ENCODE measurements at places on chromosomes 6 and 20.
A peak's percentile ranks its signal among the peaks of the same experiment; 100 is the strongest.

DNA sequence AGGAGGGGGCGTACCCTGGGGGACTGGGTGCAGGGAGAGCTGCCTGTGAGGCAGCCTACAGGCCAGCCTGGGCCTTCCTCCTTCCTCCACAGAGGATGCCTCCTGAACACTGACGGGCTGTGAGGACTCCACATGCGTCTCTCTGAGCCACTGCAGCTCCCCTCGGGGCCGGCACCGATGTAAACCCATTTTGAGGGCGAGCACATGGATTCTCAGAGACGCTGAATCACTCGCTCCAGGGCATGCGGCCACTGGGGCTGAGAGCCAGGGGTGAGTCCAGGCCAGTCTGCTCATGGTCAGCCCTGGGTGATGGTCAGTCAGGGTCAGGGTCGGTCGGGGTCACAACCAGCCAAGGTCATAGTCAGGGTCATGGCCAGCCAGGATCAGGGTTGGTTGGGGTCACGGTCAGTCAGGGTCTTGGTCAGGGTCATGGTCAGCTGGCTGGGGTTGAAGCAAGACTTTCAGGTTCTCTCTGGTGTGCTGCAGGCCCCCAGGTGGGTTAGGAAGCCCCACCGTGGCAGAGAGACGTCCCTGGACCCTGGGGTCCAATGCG lies 14.7 kb upstream of the RBBP8NL start:
- DNase-seq, result no peak

DNA sequence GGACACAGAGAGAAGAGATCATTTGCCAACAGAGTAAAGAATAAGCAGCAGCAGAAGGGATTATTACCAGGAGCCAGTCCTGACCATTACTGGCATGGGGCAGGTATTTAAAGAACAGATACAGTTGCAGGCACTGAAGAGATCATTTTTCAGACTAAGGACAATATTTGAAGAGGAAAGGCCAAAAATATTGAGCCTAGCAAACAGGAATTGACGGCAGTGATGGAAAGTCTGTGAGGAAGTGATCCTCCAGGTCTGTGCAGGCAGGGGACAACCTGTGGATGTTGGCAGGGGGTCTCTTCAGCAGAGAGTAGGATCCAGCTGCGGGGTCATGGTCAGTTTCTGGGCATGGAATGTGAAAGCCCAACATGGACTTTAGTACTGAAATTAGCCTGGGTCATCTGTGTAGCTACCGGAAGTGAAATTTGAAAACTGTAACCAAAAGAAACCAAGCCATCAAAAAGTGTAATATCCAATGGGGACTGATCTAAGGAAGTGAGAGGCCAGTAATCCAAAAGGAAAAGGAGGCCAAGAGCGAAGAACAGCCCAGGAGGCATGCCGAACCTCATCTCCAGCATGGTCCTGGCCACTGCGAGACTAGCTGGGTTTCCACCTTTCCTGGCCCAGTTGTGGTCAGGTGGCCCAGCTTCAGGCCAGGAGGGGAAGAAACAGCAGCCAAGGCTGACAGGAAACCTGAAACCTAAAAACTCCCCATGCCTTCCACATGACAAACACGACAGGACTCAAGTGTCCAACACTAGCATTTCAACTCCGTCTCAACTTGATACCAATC lies 115.1 kb upstream of the TNFAIP3 start:
- no peak for DNase-seq

GRCh38 chr6:170192905-170193304 lies 98.0 kb downstream of the DLL1 start:
- no peak for DNase-seq

DNA sequence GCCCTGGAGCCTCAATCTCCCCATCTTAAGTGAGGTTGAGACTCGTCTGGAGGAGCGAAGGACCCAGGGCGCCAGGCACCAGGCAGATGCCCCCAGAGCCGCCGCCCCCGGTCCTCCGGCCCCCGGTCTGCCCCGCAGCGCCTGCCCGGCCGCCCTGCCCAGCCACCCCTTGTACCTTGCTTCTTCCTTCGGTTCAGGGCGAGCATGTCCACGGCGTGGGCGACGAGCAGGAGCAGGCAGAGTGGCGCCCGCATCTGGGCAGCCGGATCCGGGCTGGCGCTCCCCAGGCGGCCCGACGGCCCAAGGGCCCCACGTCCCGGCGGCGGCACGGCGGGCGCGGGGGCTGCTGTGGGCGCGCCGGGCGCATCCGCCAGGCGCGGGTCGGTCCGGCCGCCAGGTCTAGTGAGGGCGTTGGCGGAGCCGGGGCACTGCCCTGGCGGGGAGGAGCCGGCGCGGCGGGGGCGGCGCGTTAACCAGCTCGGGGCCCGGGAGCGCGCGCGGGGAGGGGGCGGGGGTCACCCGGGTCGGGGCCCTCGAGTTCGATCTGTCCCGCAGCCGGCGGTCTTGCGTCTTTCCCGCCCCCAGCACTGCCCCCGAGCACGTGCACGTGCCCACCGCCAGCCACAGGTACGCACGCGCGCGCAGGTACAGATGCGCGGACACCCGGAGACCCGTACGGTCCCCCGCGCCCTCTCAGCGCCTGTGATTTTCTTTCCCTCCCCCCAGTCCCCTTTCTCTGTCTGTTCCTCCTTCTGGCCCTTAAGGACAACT lies at the start of gene RSPO4:
RSPO4 (minus strand) TSS at position 401 of the 771 bp plus-strand sequence; CDS start at position 254, 147 bp downstream.
- DNase-seq, result no peak

DNA sequence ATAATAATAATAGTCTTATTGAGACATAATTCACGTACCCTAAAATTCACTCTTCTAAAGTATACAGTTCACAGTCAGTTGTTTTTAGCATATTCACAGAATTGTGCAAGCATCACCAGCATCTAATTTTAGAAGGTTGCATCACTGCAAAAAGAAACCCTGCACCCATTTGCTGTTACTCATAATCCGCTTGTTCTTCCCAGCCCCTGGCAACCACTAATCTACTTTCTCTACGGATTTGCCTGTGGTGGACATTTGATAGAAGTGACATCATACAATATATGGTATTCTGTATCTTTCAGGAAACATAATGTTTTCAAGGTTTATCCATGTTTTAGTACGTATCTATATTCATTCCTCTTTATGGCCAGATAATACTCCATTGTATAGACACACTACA lies 41.5 kb upstream of the FAM184A start:
- no peak for DNase-seq

- DNase-seq, result no peak
These were observed 93.6 kb downstream of the INSM1 start for GRCh38 chr20:20461551-20461950.

- DNase-seq, result no peak
These were observed 559 bp downstream of the APMAP start for GRCh38 chr20:24991897-24992486.

DNA sequence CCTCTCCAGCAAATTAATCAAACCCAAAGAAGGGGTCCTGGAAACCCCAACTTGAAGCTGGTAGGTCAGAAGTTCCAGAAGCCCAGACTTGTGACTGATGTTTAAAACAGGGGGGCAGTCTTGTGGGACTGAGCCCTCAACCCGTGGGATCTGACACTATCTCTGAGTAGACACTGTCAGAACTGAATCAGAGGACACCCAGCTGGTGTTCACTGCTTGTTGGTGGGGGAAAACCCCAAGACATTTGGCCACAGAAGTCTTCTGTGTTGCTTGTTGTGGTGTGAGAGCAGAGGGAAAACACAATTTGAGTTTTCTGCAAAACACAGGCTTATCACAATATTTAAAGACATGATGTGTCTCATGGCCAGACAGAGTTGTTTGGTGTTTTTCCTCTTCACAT lies 29.9 kb downstream of the KIF13A start:
- no peak for DNase-seq

DNA sequence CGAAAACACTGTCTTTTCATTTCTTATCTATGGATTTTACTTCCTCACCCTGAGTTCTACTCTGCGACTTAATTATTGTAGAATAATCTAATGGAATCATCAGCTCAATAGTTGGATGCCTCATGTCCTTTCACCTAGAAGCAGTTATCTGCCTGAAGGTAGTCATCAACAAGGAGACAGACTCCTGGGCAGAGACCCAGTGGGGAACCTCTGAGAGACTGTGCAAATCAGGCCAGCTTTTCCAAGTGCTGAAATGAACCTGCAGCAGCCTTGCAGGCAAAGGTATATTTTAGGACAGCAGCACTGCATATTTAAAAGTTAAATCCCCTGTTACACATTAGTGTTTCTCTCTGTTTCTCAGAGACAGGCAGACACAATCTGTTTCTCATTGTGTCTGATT lies 99.7 kb upstream of the STMND1 start:
- no peak for DNase-seq

- no peak for DNase-seq
These were observed 10.6 kb downstream of the NFATC2 start for GRCh38 chr20:51531712-51532456.

- no peak for DNase-seq
These were observed 39.2 kb downstream of the MYLIP start for GRCh38 chr6:16168121-16168520.

GRCh38 chr6:139124887-139125672 lies 9.8 kb upstream of the HECA start:
- peak; percentile 69 for DNase-seq

DNA sequence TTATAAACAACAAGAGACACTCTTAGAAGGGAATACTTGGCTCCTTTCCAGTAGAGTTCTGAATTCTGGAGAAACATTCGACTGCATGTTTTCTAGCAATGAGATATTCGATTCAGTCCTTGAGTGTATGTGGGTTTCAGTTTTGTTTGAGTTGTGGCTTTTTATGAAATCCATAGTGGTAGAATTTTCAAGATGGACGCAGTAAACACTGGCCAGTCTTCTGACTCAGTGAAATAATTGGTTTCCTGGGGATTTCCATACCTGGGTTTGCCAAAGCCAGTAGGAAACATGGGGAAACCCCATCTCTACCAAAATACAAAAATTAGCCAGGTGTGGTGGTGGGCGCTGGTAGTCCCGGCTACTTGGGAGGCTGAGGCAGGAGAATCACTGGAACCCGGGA lies 273.5 kb upstream of the PLCB4 start:
- no peak for DNase-seq

DNA sequence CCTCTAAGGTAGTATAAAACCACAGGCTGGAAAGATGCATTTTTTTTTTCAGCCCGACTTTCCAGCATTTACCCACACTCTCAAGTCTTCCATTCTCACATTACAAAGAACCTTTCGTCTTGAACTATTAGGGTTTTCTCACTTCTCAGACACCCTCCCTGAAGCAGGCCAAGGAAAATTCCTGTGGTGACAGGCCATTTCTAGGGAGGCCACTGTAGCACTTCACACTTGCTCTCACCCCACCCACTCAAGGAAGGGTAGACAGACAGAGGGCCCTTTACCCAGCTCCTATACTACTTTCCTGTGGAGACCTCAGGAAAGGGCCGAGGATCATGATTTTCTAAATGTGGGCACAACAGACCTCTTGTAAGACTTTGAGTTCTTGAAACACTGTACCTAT lies 27.7 kb downstream of the KCNS1 start:
- DNase-seq, result no peak

GRCh38 chr20:15446373-15446772 lies 1109.0 kb upstream of the FLRT3 start:
- DNase-seq, result no peak

- no peak for DNase-seq
These were observed 73.5 kb downstream of the ECT2L start for GRCh38 chr6:138869398-138869797.

GRCh38 chr6:32609731-32610640 lies 20.3 kb upstream of the HLA-DRB1 start:
- peak; percentile 12 for DNase-seq

GRCh38 chr20:17969278-17969883 lies 563 bp downstream of the MGME1 start:
- DNase-seq, result no peak

DNA sequence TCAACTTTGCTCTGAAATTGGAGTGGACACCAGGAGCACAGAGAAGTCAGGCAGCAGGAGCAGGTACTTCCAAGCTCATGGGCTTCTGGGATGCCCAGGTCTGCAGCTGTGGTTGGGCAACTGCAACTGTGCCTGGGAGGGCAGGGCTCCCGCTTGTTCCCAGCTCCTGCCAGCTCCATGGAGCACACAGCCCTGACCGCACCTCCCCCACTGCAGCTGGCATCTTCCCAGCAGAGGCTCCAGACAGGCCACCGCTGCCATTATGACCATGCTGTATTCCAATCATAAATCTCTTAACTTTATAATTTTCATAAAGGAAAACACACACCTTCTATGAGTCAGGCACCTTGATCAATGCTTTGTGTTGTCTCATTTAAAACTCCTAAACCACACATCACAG lies 36.9 kb downstream of the STK38 start:
- no peak for DNase-seq
